ENCODE measurements at places on chromosomes 11 and 22.

- no peak for DNase-seq
Observed at GRCh38 chr11:2700415-2701211, 819 bp upstream of the KCNQ1OT1 start.

DNA sequence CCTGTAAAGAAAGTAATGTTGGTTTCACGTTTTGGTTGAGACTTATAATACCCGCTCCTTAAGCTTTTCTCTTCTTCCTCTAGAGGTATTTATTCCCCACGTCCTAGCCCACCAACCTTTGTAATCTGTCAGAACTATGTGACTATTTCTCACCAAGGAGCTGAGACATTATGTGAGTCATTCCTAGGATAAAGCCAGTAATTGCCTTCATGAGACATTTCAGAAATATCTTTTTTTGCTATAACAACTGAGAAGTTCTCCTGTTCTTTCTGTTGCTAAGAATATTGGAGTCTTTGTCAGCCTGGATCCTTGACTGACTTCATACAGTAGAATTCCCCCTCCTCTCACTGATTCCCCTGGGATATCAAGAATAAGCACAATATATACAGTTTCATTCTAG, 1497.0 kb upstream of the TENM4 start:
- DNase-seq: peak; percentile 72

- no peak for DNase-seq
Observed at GRCh38 chr11:47843361-47844055, 4.6 kb downstream of the NUP160 start.

- no peak for DNase-seq
Observed at GRCh38 chr11:65650547-65651338, 12.0 kb downstream of the RELA start.

- DNase-seq: no peak
Observed at GRCh38 chr11:61776561-61777075, 15.8 kb downstream of the TMEM258 start.

DNA sequence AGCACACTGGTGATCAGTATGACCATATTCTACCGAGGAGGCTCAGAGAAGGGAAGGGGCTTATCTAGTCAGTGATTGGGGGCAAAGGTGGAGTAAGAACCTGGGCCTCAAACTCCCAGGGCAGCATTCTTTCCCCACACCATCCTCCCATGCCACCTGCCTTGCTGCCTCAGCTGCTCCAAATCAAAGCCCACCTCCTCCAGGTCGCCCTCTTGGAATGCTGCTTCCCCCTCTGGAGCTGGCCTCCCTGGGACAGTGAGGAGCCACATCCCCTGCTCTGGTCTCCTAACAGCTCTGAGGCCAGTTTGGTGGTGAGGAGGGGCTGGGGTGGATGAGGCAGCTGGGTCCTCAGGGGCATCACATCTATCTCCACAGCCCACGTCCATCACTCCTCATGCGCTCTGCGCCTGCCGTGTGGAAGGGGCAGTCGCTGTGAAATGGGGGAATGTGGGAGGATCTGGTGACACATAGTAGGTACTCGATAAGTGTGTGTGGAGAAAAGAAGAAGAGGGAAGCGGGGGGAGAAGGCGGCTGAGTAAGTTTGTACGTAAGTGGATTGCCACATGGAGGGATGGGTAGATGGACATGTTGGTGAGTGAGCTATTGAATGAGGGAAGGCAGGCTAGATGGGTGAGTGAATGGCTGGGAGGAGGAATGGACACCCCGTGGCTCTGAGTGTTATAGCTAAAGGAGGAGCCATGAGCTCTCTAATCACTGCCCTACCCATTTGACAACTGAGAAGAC, 16.1 kb upstream of the ARHGEF17 start:
- DNase-seq: no peak

GRCh38 chr22:22955866-22956535, 68.4 kb downstream of the IGLL5 start:
- DNase-seq: peak; percentile 9

DNA sequence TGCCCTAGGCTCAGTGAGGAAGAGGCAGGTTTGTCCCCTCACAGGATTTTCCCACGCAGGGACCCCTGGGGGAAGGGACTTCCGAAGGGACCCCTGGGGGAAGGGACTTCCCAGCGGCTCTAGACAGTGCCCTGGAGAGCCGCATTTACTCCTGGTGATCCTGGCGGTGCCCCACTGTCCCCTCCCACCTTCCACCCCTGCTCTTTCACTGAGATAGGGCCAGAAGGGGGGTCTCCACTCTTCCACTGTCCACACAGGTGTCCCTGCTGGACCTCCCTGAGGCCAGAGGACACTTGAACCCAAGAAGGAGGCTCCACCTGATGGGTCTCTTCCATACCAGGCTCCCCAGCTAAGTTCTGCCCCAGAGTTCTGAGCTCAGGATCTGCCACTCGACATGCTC, 1333.9 kb downstream of the BRD1 start:
- no peak for DNase-seq

- no peak for DNase-seq
Observed at GRCh38 chr11:12316432-12316831, 60.9 kb upstream of the PARVA start.

DNA sequence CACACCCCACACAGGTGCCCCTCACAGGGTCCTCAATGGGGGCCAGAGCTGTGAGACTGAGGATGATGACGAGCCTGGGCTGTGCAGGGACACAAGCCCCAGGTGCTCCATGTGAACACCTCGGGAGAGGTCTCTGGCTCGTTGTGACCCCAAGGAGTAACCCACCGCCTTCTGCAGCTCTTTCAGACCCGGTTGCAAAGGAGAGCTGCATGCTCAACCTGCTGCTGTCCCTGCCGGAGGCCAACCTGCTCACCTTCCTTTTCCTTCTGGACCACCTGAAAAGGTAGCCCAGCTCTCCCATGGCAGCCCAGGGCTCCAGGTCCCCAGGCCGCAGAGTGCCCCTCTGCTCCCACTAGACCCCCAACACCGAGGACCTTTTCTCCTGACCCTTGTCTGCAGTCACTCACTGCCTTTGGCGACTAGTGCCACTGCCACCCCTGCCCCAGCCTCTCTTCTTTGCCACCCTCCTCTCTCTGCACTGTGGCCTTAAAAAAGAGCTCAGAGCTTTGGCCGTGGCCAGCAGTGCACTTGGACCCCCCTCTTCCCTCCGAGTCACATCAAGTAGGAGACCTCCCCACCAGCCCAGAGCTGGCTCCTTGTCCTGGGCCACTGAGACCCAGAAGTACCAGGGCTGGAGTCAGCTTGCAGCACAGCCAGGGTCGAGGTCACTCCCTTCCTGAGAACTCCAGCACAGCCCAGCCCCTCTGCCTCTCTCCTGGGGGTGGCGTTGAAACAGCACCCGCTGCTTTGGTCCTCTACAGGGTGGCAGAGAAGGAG, 133.7 kb downstream of the BCR start:
- no peak for DNase-seq

DNA sequence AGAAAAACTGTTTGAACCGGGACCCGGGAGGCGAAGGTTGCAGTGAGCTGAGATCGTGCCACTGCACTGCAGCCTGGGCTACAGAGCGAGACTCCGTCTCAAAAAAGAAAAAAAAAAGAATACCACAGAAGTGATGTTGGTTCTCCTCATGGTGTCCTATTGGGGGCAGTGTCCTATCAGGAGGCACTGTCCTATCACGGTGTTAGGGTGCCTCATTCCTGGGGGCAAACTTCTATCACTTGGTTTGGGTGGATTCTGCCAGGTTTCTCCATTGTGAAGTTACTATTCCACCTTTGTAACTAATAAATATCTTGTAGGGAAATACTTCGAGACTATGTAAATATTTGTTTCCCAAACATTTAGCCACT, 19.6 kb downstream of the PRR14L start:
- no peak for DNase-seq

- no peak for DNase-seq
Observed at GRCh38 chr11:135004495-135004894, 592.5 kb upstream of the B3GAT1 start.

DNA sequence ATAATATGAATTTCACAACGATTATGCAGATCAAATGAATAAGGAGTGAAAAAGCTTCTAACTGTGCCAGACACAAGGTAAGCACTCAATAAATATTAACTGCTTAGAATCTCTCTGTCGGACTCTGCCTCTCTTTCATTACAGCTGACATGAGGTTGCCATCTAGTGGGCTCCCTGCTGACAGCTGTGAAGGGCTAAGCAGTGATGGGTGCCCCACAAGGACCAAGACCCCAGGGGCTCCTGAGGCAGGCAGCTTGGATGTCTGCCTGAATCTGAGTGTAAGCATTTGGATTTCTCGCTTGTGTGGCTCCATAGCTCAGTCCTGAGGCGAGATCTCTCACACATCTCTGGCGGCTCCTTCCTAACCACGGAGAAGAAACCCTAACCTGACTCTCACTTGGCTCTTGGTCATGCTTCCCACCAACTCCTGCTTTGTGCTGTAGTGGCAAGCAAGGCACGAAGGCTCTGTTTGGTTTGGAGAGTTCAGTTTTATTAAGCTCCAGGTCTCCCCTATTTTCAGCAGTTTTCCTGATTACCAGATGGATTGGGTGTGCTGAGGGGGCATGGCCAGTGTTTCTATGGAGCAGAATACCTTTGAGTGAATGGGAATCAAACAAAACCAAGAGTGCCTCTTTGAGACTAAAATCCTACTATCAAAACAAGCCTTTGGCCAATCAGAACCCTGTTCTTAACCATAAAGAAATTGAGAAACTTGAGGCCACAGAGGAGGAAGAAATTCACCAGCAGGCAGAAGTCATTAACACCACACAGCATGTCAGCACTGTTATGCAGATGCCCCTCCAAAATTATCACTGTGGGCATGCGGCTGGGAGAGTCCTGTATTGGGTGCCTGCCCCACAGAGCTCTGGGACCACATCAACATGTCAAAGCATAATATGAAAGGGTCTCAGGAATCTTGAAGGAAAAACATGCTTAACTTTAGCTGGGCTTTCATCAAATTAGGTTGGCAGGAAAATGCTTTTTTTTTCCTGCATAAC, 152.8 kb upstream of the NTM start:
- DNase-seq: no peak

- peak; percentile 66 for DNase-seq
Observed at GRCh38 chr11:29527391-29527936, 489.4 kb downstream of the KCNA4 start.

DNA sequence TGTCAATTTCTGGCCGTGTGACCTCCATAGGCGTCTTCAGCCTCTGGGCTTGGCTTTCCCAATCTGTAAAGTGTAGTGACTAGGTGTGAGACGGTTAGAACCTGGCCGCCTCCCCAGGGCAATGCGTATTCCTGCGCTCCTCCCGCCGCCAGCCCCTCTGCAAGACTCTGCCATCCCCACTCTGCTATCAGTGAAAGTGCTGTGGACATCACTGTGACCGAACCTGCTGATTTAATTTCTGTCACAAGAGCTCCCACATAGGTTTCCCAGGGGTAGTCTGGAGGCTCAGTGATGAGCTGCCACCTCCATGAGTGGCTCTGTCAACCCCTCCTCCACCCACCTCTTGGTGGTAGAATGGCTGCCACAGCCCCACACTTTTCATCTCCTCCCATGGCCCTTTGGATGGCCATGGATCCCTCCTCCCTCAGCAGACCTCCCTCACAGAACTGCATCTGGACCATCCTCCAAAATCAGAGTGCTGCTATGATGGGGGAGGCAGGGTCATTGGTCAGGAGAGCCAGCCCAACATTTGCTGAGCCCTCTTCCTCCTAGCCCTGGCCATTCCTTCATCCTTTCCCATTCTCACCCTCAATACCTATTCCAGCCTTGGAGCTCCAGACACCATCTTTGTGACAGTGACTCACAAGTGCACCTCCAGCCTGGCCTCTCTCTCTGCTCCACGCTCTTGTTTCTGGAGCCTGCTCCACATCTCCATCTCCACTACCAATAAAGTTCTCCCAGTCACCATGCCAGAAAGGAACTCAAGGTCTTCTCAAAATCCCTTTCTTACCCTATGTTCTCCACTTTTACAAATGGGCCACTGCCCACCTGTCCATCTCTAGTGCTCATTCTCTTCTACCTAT, 1.5 kb upstream of the GSC2 start:
- no peak for DNase-seq

Measured in retinal pigment epithelial cell (primary cell).